ENCODE measurements at places on chromosomes 7 and 10. TPM values are rescaled to one million over a fixed set of nuclear protein-coding genes. Genes with fewer than 3 reads are reported as not detected.

The DTX2 gene
- total RNA-seq = 3.6 TPM

The SPDYE9 gene
- not detected for total RNA-seq

The SNX10 gene
- 9.4 TPM for total RNA-seq

The CFAP69 gene
- 1.1 TPM for total RNA-seq

The ING3 gene
- total RNA-seq = 35.1 TPM

The PITX3 gene
- total RNA-seq = not detected

The TMEM229A gene
- total RNA-seq = not detected

The FRMD4A gene
- total RNA-seq = 51.8 TPM

The WDFY4 gene
- total RNA-seq = 2.1 TPM

The PROSER2 gene
- 11.2 TPM for total RNA-seq

- no peak for DNase-seq
These were observed 545.3 kb upstream of the VSTM2A start for GRCh38 chr7:53996876-53997275.

DNA sequence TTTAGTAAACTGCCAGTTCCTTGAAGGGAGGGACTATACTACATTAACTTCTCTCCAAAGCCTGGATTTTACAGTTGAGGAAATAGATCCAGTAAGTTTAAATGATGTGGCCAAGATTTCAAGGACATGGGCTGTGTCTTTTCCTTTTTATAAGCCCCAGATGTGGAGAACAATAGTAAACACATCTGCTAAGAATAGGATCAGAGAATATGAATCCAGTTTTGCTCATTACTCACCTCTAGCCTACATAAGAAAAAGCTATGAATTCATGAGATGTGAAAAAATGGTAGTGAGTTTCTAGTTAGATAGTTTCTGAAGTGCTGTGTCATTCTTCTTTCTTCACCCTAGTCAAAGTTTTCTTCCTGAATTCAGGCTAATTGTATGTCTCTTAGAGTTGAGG, 38.6 kb downstream of the MAGI2 start:
- no peak for DNase-seq

GRCh38 chr10:122457934-122458333, 3.4 kb upstream of the HTRA1 start:
- peak; percentile 57 for DNase-seq

- no peak for DNase-seq
These were observed 94.3 kb upstream of the AGBL3 start for GRCh38 chr7:134891696-134892678.

DNA sequence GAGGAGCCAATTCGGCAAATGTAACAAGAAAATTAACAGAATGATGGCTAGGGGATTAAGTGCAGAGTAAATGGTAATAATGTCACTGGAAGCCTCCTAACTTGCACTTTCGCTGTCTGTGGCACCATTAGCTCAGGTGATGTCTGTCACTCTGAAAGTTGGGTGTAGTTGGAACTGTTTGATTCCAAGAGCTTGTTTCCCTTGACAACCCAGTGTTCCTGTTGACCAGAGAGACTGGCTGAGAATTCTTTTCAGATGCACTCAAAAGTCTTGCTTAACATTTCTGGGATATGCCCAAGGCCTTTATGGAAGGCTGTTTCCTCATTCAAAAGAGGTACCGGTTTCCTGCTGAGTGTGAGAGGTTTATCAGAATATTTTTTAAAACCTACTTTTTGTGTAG, 49.6 kb downstream of the PLPP4 start:
- no peak for DNase-seq

DNA sequence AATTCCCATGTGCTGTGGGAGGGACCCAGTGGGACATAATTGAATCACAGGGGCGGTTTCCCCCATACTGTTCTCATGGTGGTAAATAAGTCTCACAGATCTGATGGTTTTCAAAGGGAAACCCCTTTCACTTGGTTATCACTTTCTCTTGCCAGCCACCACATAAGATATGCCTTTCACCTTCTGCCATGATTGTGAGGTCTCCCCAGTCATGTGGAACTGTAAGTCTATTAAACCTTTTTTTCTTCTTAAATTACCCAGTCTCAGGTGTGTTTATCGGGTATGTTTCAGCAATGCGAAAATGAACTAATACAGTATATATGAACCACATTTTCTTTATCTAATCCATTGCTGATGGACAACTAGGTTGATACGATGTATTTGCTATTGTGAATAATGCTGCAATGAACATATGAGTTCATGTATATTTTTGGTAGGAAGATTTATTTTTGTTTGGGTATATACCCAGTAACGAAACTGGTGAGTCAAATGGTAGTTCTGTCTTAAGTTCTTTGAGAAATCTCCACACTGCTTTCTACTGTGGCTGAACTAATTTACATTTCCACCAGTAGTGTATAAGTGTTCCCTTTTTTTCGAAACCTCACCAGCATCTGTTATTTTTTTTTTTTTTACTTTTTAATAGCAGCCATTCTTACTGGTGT, 70.0 kb upstream of the HGF start:
- DNase-seq = no peak

- DNase-seq = no peak
These were observed 8.7 kb upstream of the SAMD9L start for GRCh38 chr7:93156884-93157283.

DNA sequence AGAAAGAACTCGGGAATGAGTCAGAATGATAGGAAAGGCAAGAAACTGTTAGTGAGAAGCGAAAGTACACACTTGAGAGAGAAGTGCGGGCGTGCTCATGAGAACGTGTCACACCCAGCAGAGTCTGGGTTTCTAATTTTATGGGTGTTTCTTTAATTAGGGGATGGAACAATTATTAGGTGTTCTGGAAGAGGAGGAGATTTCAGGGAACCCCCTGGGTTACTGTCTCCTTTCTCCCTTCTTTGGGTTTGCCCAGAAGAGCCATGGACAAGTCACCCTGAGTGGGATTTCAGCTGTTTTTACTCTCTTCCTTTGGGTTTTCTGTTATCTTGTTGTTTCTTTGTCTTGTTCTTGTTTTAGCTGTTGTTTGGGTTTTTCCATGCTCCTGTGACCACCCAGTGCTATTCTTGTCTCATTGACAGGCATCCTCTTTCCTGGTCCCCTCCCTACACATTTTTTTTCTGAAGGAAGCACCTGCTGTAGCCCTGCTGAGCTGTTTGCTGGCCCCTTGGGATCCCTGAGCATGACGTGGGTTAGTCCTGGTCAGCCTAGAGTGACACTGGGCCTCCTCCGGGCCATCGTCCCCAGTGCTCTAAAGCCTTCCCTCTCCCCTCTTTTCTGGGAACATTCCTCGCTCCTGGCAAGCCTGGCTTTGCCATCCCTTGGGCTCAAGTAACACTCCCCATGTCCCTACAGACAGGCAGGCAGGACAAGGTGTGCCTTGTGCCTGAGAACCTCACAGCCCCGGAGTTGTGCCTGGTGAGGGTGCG, 3.5 kb downstream of the SH2D4B start:
- DNase-seq = peak; percentile 84

DNA sequence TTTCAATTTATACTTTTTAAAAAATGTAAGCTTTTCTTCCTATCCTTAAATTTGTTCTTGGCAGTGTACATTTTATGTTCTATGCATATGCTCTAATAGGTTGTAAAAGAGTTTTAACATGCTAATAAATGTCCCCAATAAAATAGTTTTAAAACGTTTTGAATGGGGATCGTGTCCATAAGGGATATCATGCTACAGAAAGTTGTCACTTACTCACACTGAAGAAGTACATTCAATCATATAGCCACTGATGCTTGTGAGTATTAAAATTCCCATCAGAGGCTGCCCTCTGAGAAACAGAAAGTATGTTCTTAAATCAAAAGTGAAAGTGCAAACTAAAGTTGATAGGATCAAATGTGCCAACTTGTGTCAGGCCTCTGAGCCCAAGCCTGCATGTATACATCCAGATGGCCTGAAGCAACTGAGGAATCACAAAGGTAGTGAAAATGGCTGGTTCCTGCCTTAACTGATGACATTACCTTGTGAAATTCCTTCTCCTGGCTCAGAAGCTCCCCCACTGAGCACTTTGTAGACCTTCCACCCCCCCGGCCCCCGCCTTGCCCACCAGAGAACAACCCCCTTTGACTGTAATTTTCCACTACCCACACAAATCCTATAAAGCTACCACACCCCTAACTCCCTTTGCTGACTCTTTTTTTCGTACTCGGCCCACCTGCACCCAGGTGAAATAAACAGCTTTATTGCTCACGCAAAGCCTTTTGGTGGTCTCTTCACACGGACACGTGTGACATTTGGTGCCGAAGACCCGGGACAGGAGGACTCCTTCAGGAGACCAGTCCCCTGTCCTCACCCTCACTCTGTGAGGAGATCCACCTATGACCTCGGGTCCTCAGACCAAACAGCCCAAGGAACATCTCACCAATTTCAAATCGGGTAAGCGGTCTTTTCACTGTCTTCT, 877 bp upstream of the NOD1 start:
- DNase-seq = peak; percentile 59

DNA sequence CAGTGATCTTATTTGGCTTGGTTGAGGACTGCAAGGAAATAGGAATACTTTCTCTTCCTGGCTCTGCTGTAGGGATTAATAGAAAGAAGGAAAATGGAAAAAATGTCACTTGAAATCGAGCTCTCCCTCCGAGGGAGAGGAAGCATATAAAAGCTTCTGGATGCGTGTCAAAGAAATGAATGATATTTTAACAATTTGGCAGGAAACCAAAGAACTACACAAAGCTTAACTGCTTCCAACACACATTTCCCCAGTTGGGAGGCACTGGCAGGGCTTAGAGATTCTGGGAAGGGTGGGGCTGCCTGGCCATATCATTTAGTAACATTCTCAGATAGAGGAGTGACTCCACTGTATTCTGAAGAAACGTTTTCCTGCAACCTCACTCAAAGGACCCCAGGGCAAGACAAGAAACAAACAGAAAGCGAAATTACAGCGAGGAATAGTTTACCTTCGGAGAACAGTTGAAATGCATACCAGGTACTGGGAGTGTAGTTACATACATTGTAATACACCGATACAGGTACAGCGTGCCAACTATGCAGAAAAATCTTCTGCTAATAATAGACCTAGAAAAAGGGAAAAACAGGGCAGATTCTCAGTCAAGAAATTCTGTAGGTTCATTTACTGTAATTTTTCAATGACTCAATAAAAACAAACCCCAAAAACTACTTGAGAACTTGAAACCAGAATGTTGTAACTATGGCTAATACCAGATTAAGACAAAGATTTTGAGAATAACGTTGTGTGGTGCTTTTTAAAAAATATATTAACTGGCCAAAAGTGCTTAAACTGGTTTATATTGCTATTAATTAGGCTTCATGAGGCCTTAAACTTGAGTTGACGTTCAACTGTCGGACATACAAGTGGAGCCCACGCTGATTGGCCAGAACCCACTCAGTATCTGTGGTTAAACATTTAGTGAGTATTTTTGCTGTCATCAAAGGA, 75.7 kb upstream of the ASAH2 start:
- peak; percentile 67 for DNase-seq

DNA sequence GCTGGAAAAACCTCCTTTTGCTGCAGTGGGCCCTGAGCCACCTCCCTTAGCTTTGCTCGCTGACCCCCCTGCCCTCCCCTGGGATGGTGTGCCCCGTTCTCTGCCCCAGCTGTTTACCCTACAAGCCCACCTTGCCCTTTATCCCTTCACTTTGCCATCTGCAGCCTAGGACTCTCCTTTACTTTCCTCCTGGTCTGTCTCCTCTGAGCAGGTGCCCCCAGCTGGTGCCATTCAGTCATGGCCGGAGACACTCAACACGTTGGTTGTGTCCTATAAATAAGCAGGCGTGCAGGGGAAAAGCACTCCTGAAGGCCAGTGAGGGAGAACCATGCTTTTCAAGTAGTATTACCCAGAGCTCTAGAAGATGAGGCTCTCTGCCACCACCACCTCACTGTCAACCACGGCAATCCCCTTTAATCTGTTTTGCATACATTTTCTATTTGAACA, 6.1 kb downstream of the RASSF4 start:
- no peak for DNase-seq
